Neural progenitor cell (in vitro differentiated cells): ENCODE measurements at places on chromosomes 2 and 18.

DNA sequence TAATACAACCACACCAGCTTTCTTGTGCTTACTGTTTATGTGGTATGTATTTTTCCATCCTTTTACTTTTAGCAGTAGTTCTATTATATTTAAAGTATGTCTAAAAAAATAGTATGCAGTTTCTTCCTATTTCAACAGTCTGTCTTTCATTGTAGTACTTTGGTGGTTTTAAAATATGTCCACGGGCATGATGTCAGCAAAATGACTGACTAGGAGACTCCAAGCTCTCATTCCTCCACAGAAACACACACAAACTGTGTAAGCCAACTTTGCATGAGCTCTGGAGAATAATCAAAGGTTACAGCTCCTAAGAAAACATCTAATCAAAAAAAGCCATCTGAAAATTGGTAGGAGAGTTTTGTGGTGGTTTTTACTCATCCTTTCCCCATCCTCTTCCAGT is 56.1 kb downstream of the TEX51 start:
- no peak for DNase-seq

DNA sequence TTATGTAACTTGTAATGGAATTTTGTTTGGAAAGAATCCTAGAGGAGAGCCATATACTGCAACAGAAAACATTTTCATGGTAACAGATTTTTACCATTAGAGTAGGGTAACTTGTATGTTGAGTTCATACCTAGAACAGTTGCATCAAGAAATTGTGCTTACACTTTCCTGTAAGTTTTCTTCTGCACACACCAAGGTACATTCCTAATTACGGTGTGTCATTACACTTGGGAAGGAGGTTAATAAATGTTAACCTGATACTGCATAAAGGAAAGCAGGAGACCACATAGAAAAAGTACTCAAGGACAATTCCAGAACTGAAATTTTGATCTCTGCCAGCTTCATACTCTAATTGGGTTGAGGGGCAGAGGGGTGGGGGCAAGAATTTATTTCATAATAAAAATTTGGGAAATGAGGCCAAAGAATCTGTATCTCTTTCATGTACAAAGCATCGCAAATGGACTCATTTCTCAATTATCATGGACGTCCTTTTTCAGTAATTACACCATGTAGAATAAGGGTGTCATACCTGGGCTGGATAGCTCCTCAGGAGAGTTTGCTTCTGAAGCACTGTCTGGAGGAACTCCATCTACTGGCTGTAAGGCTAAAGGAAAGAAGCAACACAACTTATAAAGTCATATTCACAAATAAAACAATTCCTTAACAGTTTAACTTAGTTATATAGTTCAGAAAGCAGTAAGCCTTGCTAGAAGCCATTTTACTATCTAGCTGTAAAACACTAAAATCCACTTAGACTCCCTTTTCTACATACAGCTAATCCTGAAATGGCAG is 82.8 kb upstream of the GRB14 start:
- DNase-seq, result no peak

GRCh38 chr2:56315376-56315775 is 131.6 kb downstream of the CCDC85A start:
- DNase-seq, result no peak

DNA sequence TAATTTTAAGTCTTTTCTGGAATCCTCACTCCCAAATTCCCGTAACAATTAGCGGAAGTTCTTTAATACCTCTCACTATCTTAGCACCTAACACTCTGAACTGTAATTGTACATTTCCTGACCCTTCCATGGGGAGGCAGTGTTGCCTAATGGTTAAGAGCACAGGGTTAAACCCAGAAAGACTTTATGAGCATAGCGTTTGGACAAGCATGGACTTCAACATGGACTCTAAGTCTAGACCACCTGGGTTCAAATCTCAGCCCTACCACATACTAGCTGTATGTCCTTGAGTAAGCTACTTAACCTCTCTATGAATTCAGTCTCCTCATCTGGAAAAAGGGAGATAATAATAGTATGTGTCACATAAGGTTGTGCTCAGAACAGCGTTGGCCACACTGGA is 13.0 kb downstream of the ANTXR1 start:
- DNase-seq, result peak; percentile 69

DNA sequence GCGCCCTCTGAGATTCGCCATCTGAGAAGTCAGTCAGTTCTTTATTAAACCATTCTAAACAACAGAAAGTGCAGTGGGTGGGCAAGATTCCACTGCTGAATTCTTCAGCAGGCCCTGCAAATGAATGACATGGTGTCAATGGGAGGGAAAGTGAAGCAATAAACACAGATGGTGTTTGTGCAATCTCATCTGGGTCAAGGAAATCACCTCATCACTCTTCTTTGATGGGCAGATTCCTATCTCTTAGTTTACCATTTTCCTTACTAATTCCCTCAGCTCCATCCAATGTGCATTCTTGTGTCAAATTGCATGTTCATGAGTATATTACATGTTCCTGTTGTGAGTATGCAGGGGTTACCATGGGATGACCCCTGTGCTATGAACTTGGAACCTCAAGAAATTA is 100.7 kb upstream of the CYP1B1 start:
- no peak for DNase-seq

DNA sequence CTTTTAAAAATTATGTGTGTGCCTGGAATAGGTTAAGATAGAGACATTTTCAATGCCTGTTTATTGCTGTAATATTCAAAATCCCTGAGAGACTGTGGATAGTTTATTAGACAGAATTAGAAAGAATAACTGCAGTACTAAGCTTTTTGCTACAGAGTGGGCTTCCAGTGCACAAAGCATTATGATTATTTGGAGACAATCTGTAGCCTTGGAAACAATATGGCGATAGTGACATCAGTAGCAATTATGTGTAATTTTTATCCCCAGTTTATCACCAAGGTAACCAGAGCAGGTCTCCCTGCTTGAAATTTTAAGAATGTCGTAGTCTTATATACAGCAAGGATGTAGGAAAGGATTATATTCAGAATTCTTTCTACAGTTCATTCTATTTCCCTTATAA is 100.0 kb downstream of the MYO3B start:
- DNase-seq, result no peak

GRCh38 chr18:73283032-73283431 is 415.2 kb upstream of the NETO1 start:
- no peak for DNase-seq
